ENCODE measurements at places on chromosomes 4 and X. TPM values are rescaled to one million over a fixed set of nuclear protein-coding genes. Genes with fewer than 3 reads are reported as not detected.
A peak's percentile ranks its signal among the peaks of the same experiment; 100 is the strongest.

DNA sequence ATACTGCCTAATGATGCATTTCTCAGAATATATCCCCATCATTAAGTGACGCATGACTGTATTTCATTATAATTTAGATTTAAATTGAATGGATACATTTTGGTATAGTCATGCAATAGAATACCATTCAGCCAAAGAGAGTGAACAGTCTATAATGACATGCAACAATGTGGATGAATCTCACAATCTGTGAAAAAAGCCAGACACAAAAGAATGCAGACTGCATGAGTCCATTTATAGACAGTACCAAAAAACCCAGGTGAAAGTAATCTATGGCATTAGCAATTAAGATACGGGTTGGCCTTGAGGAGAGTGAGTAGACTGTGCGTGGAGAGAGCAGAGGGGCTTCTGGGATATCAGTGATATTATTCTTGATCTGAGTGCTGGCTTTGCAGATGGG lies 239.7 kb upstream of the PGRMC2 start:
- no peak for DNase-seq

GRCh38 chr4:128332081-128332480 lies 44.5 kb upstream of the PGRMC2 start:
- no peak for DNase-seq

DNA sequence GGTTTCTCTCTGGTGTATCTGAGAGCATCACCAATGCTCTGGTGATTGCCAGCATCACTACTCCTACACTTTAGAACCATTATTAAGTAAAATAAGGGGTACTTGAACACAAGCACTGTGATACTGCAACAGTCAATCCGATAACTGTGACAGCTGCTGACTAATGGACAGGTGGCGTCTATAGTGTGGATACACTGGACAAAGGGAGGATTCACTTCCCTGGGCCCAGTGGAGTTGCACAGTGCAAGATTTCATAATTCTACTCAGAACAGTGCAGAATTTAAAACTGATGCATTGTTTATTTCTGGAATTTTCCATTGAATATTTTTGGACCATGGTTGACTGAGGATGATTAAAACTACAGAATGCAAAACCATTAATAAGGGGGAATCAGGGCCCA lies 97.8 kb downstream of the SHROOM3 start:
- DNase-seq: no peak

DNA sequence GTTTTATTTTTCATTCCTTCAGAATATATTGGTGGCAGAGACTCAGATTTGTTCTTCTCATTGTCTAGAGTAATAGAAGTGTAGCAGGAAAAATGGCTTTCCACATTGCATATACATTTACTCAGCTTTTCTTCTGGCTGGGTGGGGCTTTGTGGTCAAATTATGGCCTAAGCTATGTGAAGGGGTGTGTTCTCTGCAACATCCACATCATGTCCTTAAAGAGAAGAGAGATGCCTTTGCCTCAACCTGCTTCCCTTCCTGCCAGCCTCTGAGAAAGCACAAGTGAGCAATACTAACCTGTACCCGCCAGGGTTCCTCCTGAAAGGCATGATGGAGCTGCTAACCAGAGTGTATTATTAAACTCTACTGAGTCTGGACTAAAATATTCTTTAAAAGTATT lies 695.6 kb upstream of the FAM241A start:
- DNase-seq: no peak

DNA sequence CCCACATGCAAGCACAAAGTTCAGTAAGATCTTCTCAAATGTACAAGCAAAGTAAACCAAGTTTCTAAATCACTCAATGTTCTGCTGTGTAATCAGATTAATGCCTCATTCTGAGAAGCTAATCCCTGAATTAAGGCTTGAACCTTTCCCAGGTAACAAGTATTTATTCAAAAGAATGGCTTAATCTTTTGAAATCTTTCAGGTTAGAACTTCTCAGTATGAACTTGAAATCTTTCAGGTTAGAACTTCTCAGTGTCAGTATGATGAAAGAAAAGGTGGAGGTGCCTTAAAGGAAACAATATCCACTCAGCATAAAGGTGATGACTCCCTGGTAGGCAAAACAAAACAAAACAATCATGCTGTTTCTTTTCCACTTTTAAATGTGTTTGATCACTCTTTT lies 29.0 kb downstream of the TMPRSS11B start:
- DNase-seq: no peak

- no peak for DNase-seq
These were observed 7.0 kb downstream of the C4orf50 start for GRCh38 chr4:6011271-6011671.

GRCh38 chr4:8907596-8908205 lies 36.1 kb upstream of the HMX1 start:
- no peak for DNase-seq

DNA sequence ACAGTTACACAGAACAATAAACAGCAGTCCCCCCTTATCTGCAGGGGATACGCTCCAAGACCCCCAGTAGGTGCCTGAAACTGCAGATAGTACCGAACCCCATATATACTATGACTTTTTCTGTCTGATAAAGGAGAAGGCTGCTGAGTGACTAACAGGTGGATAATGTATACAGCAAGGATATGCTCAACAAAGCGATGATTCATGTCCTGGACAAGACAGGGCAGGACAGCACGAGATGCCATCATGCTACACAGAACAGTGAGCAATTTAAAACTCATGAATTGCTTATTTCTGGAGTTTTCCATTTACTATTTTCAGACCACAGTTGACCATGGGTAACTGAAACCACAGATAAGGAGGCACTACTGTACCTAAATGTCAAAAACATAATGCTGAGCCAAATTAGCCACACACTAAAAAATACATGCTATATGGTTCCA lies 76.1 kb downstream of the MANBA start:
- DNase-seq: no peak

FGFBP2 gene
- polyA plus RNA-seq: 1.0 TPM

GRCh38 chr4:54587107-54587891 lies 70.5 kb upstream of the KIT start:
- no peak for DNase-seq

UGT2B15 gene
- not detected for polyA plus RNA-seq

ENOPH1 gene
- polyA plus RNA-seq: 44.4 TPM

NMU gene
- polyA plus RNA-seq: 0.24 TPM

PAGE5 gene
- polyA plus RNA-seq: not detected

TCEAL2 gene
- 12.8 TPM for polyA plus RNA-seq

GRCh38 chr4:167052631-167053091 lies 181.6 kb downstream of the SPOCK3 start:
- DNase-seq: no peak

DNA sequence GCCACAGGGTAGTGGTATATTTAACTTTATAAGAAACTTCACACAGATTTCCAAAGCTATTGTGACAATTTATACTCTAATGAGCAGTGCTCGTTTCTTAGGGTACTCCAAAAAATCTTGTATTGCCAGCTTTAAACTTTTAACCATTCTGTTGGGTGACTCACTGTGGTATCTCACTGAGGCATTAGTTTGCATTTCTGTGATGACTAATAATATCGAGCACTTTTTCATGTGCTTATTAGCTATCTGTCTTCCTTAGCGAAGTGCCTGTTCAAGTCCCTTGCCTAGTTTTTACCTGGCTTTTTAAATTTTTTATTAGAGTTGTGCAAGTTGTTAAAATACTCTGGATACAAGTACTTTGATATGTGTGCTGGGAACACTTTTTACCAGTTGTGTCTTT lies 5.5 kb downstream of the PNMA3 start:
- no peak for DNase-seq

QRFPR gene
- 0.51 TPM for polyA plus RNA-seq

DNA sequence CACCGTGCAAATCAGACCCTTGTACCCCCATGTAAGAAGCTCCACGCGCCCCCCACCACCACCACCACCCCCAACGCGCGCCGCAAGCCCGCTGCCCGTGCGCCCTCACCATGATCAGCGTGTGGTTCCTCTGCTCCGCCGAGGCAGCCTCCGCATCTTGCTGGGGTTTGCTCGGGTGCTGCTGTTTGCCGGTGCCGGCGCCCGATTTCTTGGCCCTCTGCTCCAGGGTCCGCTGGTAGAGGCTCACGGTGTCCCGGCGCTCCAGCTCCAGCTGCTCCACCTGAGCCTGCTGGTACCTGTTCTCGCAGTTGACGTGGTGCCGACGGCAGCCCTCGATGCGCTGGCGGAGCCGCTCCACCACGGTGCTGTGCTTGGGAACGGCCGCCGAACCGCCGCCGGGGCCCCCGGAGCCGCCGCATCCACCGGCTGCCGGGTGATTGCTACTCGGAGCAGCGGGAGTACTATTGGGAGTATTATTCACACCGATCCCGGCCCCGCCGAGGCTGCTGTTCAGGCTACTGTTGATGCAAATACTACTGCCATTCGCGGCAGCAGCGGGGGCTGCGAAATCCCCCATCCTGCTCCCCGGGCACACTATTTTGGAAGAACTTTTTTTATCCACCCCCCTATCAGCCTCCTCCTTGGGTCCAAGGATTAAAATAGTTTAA lies 1.1 kb downstream of the MAML3 start:
- DNase-seq: peak; percentile 85

- no peak for DNase-seq
These were observed 197.5 kb downstream of the CCNG2 start for GRCh38 chr4:77354550-77354949.

- DNase-seq: no peak
These were observed 136.2 kb downstream of the CPZ start for GRCh38 chr4:8728536-8729407.

GRCh38 chr4:7337196-7338058 lies 97.3 kb downstream of the PSAPL1 start:
- no peak for DNase-seq

DNA sequence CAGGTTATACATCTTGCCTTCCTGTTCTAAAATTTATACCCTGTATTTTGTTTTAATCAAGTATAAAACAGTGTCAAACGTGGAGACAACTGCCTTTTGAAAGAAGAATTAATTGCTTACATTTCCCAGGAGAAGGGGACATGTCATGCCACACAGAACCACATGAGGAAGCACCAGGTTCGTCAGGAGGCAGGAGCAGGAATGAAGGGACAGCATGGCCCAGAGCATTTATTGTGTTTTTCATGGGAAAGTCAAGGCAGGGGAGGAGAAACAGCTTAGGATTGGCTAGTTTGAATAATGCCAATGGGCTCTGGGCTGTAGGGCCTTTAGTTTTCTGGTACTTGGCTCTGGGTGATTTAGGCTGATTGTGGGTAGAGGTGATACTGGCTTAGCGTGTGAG lies 203.7 kb downstream of the CFAP299 start:
- DNase-seq: no peak

- DNase-seq: no peak
These were observed 101.5 kb downstream of the RCHY1 start for GRCh38 chr4:75412746-75413145.

GRCh38 chr4:188341428-188341827 lies 202.2 kb downstream of the TRIML1 start:
- DNase-seq: no peak

GRCh38 chrX:44162964-44163475 lies 180.5 kb downstream of the EFHC2 start:
- DNase-seq: no peak

DNA sequence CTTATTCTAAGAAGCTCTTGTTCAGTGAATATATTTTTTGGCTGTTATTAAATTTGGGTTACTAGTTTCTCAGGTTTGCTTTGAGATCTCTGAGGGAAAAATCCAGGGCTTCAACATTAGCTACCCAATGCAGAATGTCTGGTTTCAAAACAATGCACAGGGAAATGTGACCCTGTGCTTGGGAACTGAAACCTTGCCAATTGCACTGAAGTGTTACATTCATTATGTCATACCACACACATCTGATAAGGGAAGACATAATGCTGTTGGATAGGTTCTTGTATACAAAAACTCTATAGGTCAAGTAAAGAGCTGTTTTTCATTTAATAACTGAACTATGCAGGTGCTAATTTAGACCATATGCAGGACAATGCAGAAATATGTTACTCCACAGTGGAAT lies 345.3 kb upstream of the BMP3 start:
- no peak for DNase-seq

GRCh38 chr4:96844858-96845490 lies 1005.1 kb downstream of the PDHA2 start:
- no peak for DNase-seq

DNA sequence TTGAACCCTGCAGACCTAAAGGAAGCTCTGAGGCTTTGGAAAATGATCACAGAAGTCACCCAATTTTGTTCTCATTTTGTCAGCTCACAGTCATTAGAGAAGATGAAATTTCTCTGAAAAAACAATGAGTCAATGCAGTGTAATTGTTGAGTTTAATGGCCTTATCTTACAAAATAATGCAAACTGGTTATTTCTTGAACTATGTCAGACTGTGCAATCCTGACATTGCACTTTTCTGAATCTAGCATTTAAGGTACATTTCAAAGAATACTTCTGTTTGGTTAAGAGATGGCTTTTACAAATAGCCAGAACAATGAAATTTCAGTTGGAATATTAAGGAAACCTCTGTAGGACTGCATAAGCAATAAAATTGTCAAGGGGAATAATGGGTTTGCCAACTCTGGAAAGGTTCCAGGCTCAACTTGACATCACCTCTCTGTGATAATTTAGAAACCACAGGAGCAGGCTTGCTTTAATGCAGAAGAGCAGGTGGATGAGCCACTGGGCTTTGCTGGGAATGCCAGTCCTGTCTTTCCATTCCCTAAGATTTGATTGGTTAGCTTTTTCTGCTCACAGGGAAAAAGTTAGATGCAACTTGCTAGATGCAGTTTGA lies 222.8 kb downstream of the FRMPD4 start:
- no peak for DNase-seq

Measured in adrenal gland (tissue), 19 donors.